ENCODE measurements at places on chromosomes 2 and 18.

GRCh38 chr18:78827141-78827540 is 152.5 kb upstream of the SALL3 start:
- no peak for DNase-seq

- DNase-seq, result no peak
These were observed 149.0 kb downstream of the CCDC178 start for GRCh38 chr18:33291539-33291938.

GRCh38 chr2:159136391-159136790 is 150.1 kb downstream of the WDSUB1 start:
- DNase-seq, result no peak

DNA sequence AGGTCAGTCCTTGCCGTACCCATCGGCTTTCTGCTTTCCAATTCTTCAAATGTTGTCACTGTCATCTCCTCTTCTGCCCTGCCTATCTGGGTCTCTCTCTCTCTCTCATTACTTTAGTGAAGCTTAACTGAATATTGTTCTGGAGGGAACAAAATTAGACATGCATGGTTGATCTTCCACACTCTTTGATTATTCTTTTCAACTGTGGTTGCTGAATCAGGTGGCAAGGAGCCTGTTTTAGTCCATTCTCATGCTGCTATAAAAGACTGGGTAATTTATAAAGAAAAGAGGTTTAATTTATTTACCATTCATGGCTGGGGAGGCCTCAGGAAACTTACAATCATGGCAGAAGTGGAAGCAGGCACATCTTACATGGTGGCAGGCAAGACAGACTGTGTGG is 157.9 kb downstream of the ARL4C start:
- DNase-seq, result no peak

DNA sequence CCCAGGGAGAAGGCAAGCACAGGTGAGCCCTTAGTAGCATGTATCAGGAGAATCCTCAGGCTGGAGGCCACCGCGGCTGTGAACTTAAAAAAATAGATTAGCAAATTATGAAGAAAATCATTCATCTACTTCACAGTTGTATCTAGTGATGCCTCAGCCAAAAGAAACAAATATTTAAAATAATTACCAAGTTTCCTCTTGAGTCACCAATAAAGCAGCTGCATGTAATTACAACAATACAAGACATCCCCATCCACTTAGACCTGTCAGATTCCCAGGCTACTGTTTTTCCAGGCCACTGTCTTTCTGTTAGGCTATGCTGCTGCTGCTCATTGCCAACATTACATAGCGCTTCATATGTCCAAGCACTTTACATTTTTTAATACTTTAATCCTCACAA is 54.6 kb upstream of the PHLPP1 start:
- peak; percentile 11 for DNase-seq

GRCh38 chr2:31170071-31170698 is 31.9 kb upstream of the GALNT14 start:
- DNase-seq, result peak; percentile 66

DNA sequence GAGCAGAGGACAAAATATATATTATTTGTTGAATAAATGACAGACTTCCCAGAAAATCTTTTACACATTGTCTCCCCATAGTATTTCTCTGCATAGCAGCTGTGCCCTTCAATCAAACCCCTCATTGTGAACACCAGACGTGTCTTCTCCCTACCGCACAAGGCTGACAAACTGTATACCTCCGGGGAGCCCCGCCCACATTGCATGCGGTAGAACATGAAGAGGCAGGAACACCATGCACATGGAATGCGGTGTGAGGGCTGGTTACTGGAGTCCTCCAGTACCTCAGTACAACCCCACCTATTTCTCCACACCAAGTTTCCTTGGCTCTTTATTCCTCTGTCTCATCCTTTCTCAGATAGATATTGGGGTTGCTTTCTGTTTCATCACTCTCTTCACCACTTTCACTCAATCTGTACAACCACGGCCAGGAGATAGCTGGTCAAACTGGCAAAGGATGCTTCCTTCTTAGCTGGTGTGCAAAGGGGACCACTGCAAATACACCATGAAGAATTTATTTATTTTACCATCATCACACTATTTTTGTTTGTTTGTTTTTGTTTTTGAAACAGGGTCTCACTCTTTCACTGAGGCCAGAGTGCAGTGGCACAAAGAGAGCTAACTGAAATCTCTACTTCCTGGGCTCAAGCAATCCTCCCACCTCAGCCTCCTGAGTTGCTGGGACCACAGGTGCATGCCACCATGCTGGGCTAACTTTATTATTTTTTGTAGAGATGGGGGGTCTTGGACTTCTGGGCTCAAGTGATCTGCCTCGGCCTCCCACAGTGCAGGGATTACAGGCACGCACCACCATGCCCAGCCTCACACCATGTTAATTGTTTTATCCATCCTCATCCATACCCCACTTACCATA is 2.3 kb upstream of the NBAS start:
- DNase-seq, result no peak

DNA sequence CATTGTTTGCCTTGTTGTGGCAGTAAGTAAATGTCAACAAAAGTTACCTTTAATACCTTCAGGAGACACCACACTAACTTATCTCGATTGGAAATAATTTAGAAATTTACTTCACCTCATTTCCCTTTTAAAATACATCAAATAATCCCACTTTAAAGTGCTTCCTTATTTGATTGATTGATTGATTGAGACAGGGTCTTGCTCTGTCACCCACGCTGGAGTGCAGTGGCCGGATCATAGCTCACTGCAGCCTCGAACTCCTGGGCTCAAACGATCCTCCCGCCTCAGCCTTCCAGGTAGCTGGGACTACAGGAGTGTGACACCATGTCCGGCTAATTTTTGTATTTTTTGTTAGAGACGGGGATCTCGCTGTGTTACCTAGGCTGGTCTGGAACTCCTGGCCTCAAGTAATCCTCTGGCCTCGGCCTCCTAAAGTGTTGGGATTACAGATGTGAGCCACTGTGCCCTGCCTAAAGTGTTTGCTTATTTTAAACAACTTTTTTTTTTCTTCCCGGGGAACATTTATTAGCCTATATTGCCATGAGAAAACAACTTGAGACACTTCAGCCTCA is 12.0 kb upstream of the PAX3 start:
- DNase-seq, result no peak

DNA sequence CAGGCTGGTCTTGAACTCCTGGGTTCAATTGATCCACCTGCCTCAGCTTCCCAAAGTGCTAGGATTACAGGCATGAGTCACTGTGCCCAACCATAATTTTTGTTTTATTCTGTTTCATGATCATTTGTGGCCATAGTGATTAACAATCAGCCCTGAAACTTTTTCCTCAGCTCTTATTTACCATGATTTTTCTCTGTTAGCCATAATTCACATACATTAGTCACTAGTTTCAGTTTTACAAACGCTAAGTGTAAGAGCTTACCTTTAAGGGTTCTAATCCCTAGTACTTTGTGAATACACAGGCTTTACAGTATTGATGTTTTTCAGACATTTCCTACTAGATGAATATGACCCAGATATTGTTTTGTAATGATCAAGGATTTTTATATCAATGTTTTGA is 216.1 kb downstream of the DPP4 start:
- DNase-seq, result no peak

GRCh38 chr2:205913668-205914067 is 172.3 kb downstream of the INO80D start:
- DNase-seq, result no peak

DNA sequence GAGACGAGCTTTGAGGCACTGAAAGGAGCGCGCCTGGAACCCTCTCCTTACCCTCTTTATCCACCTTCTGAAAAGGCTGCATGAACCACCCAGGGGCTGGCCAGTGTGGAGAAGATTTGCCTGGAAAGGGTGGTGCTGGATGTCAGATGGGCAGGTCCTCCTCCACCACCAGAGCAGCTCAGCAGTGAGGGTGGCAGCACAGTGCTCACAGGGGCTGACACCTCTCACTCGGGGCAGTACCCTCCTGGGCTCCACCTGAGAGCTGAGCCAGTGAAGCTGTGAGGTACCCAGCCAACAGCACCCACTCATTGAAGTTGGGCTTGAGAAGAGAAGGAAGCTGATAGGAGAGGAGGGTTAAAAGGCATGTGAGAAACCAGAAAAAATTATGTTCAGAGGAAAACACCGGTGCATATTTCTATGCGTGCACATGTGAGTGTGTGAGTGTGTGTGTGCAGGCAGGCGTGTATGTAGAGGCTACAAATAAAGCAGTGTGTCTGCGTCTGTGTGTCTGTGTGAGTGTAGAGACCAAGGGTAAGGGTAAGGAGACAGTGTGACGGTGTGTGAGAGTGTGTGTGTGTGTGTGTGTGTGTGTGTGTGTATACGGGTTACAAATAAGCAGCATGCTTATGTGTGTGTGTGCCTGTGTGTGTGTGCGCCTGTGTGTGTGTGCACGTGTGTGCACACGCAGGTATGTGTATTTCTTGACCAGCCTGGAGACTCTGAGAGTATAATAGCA is 40.7 kb downstream of the TEX44 start:
- no peak for DNase-seq

- peak; percentile 1 for DNase-seq
These were observed 358.6 kb downstream of the DLGAP1 start for GRCh38 chr18:4096486-4096885.

- DNase-seq, result no peak
These were observed 8.8 kb upstream of the NAB1 start for GRCh38 chr2:190640117-190640516.

DNA sequence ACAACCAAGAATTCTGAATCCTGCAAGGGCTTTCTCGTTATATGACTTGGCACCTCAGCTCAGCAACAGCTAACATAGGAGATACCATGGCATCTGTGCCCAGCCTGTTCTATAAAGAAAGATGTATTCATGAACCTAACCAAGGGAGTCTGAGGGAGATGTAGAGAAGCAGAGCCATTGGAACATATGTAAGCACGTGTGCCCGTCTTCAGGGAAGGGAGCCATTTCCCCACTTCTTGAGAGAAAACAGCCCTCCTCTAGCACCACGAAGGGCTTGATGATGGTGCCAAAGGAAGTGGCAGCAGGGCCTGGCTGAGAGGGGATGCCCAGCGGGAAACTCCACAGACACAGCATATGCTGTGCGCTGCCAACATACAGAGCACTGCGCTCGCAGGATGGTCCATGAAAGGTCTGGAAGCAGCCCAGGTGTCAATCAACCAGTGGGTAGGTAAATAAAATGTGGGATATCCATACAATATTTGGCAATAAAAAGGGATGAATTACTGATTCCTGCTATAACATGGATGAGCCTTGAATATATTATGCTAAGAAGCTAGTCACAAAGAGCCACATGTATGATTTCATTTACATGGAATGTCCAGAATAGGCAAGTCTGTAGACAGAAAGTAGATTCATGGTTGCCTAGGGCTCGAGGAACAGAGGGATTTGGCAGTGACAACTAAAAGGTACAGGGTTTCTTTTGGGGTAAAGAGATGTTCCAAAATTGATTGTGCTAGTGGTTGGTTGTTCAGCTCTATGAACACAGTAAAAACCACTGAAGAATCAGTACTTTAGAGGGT is 16.1 kb downstream of the TMEM247 start:
- DNase-seq, result peak; percentile 64

GRCh38 chr2:1715184-1716013 is 28.9 kb downstream of the PXDN start:
- DNase-seq, result peak; percentile 86

GRCh38 chr2:233433794-233434193 is 79.5 kb downstream of the DGKD start:
- DNase-seq, result no peak

GRCh38 chr2:157722580-157723234 is 94.0 kb upstream of the ACVR1C start:
- DNase-seq, result peak; percentile 21

All from AG10803 (cell line).